ENCODE measurements at places on chromosomes 16 and 17. TPM values are rescaled to one million over a fixed set of nuclear protein-coding genes. Genes with fewer than 3 reads are reported as not detected.

The PIRT gene
- not detected for total RNA-seq

The ELMO3 gene
- 7.3 TPM for total RNA-seq

The ATP2A1 gene
- total RNA-seq, result 1.6 TPM

The AKAP1 gene
- 19.9 TPM for total RNA-seq

The GRIN2A gene
- total RNA-seq, result not detected

DNA sequence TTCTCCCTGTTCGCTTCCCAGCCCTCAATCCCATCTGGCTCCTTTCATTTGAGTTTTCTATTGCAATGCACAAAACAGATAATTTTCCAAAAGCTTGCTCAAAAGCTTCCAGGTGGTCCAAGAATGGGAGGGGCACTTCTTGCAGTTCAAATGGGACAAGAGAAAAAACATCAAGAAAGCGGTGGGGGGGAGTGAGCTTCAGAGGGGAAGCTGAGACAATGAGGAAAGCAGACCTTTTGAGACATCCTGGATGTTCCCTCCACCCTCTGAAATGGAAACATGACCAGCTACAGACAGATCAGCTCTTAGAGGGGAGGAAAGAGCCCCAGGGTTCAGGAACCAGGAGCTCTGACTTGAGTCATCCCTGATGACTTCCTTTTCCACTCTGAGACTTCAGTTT, 368.2 kb downstream of the SLC39A11 start:
- H3K4me1 ChIP-seq, result peaks cover 78% of the 10 kb centered on the region
- DNase-seq, result no peak
- no peaks in the 10 kb centered on the region for H3K27me3 ChIP-seq
- H3K36me3 ChIP-seq, result no peaks in the 10 kb centered on the region

DNA sequence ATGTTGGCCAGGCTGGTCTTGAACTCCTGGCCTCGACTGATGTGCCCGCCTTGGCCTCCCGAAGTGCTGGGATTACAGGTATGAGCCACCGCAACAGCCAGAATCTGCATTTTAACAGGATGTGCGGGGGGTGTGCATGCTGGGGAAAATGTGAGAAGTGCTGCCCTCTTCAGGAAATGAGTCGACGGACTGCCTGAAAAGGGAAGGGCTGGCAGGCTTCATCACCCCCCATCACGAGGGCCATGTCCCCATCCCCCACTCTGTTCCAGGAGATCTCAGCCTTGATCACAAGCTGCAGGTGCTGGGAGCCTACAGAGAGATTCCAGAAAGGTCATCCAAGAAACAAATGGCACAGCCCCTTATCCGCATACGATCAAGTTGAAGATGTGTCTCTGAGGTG, 195.3 kb upstream of the RPL38 start:
- H3K27ac ChIP-seq, result no peak overlapping the region
- H3K27me3 ChIP-seq, result peaks cover 25% of the 10 kb centered on the region

DNA sequence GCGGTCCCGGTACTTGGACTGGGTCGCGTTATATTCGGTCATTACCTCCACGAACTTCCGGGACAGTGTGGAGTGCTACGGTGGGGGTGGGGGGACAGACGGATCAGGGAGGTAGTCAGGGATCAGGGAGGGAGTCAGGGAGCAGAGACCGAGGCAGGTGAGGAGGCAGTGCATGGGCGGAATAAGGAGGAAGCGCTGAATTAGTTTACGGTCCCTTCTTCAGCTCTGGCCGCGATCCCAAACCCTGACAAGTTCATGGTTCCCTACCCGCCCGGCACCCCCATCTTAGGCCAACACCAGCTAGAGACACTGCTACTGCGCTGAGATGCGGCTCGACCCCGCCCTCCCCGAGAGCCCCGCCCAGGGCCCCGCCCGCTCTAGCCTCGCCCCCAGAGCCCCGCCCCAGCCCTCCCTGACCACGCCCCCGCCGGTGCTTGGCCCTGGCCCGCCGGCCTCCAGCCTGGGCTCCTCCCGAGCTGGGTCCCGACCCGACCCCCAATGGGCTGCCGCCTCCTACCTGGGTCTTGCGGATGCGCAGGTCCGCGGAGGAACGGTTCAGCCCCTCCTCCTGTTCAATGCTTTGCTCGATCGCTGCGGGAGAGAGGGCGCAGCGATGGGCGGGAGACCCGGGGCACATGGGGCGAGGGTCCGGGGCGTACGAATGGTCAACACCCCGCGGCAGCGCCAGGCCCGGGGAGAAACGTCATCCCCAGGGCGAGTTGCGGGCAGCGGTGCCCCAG, 12.1 kb downstream of the HSD3B7 start:
- DNase-seq, result peak; percentile 88
- H3K4me1 ChIP-seq, result peaks cover 37% of the 10 kb centered on the region
- no peaks in the 10 kb centered on the region for H3K36me3 ChIP-seq
- H3K27ac ChIP-seq, result peak overlapping the region; percentile 78

- no peaks in the 10 kb centered on the region for H3K36me3 ChIP-seq
- no peaks in the 10 kb centered on the region for H3K27me3 ChIP-seq
- no peak overlapping the region for H3K27ac ChIP-seq
- no peak overlapping the region for H3K4me3 ChIP-seq
- no peak for DNase-seq
- no peaks in the 10 kb centered on the region for H3K4me1 ChIP-seq
Measured at GRCh38 chr17:1945621-1946020, 79.5 kb downstream of the RTN4RL1 start.

DNA sequence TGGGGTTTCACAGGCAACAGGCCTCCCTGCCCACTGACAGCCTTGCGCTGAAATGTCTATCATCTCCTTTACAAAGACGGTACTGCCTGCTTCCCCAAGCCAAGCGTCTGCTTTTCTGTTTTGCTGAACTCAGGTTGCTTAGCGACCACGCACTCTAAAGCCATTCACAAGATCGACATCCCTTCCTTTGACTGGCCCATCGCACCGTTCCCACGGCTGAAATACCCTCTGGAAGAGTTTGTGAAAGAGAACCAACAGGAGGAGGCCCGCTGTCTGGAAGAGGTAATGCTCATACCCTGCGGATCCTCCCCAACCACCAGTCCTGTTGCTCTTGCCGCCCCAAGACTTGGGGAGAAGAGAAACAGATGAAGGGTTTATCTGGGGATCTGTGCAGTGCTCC, 28.7 kb downstream of the TMEM186 start:
- no peak overlapping the region for H3K27ac ChIP-seq
- H3K27me3 ChIP-seq, result no peaks in the 10 kb centered on the region
- no peaks in the 10 kb centered on the region for H3K4me1 ChIP-seq
- DNase-seq, result no peak

GRCh38 chr17:6352801-6353560, 81.9 kb downstream of the AIPL1 start:
- H3K4me3 ChIP-seq, result no peak overlapping the region
- no peaks in the 10 kb centered on the region for H3K4me1 ChIP-seq
- no peak for DNase-seq
- H3K27ac ChIP-seq, result no peak overlapping the region
- H3K27me3 ChIP-seq, result peaks cover 25% of the 10 kb centered on the region

DNA sequence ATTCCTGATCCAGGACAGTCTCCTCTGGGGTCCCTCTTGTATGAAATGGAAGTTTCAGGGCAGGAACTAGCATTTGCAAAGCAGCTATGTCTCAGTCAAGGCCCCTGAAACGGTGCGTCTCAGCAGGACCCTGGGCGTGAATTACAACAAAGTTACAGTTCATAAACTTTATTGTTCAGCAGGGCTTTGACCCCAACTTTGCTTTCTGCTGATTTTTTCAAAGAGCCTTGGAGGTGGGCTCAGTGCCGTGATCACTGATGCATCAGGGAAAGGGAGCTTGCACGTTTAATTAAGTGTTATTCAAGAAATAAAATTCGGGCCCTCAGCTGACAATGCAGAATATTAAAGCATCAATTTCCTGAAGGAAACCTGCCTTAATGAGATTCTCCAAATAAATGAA, 260.1 kb upstream of the C16orf82 start:
- peaks cover 5% of the 10 kb centered on the region for H3K4me1 ChIP-seq
- DNase-seq, result no peak
- H3K4me3 ChIP-seq, result no peak overlapping the region
- H3K27ac ChIP-seq, result no peak overlapping the region
- H3K27me3 ChIP-seq, result peaks cover 6% of the 10 kb centered on the region

DNA sequence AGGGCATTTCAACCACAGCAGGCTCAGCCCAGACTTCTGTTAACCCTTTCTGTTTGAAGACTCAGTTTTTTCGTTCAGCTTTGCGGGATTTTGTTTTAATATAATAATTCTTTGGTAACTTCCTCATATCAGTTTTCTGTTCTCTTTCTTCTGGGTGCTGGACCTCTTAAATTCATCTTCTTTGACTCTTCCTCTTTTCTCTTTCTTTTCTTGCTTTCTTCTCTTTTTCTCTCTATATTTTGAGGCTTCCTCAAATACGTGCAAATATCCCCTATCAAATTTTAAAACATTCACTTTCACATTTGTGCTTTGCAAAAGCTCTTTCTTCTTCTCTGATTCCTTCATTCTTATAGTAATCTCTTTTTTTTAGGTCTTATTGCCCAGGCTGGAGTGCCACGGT, 136.3 kb downstream of the HS3ST3B1 start:
- no peak overlapping the region for H3K4me3 ChIP-seq
- no peak for DNase-seq
- H3K4me1 ChIP-seq, result no peaks in the 10 kb centered on the region

- no peaks in the 10 kb centered on the region for H3K4me1 ChIP-seq
- peak; percentile 36 for DNase-seq
- H3K4me3 ChIP-seq, result no peak overlapping the region
- H3K36me3 ChIP-seq, result no peaks in the 10 kb centered on the region
- no peak overlapping the region for H3K27ac ChIP-seq
Measured at GRCh38 chr16:13866073-13866472, 53.9 kb upstream of the ERCC4 start.

DNA sequence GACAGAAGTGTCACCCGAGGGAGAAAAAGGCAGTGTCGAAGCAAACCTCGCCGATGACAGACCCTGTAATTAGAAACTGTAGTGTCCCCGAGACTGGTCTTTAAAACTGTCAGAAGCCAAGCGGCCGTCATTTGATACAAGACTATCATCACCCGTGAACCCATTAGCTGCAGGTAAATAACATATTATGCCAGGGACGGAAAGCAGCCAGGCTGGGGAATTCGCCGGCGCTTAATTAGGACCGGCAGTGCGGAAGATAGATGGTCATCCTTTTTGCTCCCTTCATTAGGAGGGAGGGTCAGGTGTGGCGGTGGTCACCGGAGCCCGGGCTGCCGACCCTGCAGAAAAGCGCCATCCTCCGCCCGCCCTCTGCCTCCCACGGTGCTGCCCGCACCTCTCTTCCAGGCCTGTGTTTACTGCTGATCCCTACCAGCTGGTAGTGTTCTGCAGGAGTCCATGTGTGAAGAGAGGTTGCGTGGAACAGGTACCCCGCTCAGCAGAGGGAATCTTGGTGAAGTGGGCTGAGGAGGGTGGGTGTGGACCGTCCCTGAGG, 109.4 kb upstream of the GSE1 start:
- no peak overlapping the region for H3K27ac ChIP-seq
- peaks cover 2% of the 10 kb centered on the region for H3K27me3 ChIP-seq
- no peaks in the 10 kb centered on the region for H3K36me3 ChIP-seq
- no peak overlapping the region for H3K4me3 ChIP-seq
